ENCODE measurements at places on chromosomes 5 and 9.
A peak's percentile ranks its signal among the peaks of the same experiment; 100 is the strongest.

DNA sequence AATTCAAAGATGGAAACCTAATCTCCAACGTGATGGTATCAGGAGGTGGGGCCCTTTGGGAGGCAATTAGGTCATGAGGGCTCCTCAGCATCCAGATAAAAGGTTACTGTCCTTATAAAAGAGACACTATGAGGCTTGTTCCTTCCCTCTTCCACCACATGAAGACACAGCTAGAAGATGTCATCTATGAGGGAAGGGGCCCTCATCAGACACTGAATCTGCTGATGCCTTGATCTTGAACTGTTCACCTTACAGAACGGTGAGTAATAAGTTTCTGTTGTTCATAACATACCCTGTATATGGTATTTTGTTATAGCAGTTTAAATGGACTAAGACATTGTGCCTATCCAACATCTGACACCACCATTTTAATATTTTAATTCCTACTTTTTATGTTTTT lies 19.7 kb upstream of the CCNH start:
- no peak for DNase-seq

DNA sequence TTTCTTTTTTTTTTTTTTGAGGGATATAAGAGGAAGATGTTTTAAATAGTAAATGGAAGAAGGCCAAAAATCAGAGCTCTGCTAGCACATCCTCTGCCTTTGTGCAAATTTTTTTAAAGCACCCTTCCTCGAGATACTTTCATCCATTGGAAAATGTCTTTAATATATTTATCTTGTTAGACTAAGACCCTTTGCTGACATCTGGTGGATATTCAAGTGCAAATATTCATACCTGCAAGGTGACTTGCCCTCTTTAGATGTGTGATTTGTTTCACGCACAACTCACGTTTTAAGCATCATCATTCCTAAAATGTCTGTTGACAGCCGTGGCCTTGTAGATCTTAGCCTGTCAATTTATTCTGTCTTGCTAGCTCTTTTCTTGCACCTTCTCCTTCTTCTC lies 258.5 kb downstream of the AGTPBP1 start:
- DNase-seq: no peak

DNA sequence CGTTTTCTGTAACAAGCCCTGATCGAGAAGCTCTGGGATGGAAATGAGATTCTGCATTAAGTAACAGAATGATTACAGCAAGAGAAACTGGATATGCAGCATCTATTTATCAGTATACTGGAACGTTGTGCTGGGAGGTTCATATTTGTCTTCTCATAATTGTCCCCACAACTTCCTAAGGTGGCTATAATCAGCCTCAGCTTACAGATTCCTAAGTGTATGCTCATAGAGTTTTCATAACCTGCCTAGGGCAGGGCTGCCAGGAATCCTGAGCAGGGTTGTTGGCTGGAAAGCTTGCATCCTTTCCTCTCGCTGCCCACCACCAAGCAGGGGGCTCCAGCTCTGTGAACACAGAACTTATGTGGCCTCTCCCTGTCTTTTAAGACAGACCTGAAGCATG lies 70.2 kb downstream of the FNBP1 start:
- DNase-seq: no peak

GRCh38 chr5:151627650-151628049 lies 36.5 kb upstream of the FAT2 start:
- DNase-seq: no peak

- DNase-seq: no peak
Observed at GRCh38 chr9:128727640-128728248, 3.8 kb upstream of the ZDHHC12 start.

GRCh38 chr5:126384985-126385384 lies 38.2 kb upstream of the GRAMD2B start:
- DNase-seq: no peak

DNA sequence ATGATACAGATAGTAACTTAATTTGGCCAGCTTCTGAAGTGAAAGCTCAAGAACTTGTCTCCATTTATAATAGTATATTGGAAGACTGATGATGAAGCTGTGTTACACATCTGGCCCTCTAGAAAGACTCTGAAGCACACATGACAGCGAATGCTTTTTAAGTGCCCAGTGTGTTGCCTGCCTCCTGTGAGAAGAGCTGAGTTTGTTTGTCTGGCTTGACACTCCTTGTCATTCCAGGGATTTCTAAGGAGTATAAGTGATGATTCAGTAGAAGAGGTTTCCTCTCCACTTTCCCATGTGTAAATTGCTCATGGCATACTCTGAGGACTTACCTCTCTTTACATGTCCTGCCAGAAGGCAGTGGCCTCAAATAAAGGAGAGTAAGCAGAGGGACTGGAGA lies 30.4 kb upstream of the LRRTM2 start:
- DNase-seq: no peak

DNA sequence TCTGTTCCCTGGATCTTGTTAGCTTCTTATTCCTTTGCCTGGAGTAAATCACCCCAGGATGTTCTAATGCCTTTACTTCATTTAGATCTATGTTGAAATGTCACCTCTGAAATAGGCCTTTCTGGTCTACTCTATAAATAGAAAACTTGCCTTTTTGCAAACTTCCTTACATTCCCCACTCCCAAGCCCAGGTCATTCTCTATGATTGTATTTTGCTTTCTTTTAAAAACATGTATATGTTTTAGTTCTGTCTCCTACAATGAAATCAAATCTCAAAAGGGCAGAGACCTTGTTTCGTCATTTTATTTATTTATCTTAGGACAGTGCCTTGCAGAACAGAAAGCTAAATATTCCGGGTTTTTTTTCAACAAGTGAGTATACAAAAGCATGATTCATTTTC lies 1657.7 kb upstream of the C9orf72 start:
- DNase-seq: no peak

GRCh38 chr9:14251154-14252071 lies 62.5 kb downstream of the NFIB start:
- DNase-seq: peak; percentile 6

DNA sequence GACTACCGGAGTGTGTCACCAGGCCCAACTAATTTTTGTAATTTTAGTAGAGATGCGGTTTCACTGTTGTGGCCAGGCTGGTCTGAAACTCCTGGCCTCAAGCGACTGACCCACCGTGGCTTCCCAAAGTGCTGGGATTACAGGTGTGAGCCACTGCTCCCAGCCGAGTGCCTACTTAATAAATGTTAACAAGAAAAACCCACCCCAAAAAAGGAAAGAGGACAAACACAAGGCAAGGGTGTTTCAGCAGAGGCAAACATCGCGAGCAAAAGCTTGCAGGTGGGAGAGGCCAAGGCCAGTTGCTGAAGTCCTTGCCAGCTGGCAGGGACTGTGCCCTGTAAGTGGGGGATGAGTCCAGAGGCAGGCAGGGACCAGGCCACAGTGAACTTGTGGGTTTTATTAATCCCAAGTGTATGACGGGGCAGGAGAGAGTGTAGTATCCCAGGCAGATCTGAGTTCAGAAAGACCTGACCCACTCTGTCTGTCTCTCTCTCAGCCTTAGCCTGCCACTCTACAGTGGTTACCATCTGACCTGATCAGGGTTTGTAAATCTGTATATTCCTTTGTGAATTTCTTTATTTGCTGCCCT lies 6.4 kb upstream of the FPGS start:
- DNase-seq: no peak

Measured in HuH-7.5 (cell line).